ENCODE measurements at places on chromosomes 12 and 14.

- no peaks in the 10 kb centered on the region for H3K36me3 ChIP-seq
- no peaks in the 10 kb centered on the region for H3K4me1 ChIP-seq
- DNase-seq = no peak
- H3K4me3 ChIP-seq = no peak overlapping the region
- H3K27me3 ChIP-seq = peaks cover 15% of the 10 kb centered on the region
Observed at GRCh38 chr12:115941362-115941761, 336.1 kb downstream of the MED13L start.

DNA sequence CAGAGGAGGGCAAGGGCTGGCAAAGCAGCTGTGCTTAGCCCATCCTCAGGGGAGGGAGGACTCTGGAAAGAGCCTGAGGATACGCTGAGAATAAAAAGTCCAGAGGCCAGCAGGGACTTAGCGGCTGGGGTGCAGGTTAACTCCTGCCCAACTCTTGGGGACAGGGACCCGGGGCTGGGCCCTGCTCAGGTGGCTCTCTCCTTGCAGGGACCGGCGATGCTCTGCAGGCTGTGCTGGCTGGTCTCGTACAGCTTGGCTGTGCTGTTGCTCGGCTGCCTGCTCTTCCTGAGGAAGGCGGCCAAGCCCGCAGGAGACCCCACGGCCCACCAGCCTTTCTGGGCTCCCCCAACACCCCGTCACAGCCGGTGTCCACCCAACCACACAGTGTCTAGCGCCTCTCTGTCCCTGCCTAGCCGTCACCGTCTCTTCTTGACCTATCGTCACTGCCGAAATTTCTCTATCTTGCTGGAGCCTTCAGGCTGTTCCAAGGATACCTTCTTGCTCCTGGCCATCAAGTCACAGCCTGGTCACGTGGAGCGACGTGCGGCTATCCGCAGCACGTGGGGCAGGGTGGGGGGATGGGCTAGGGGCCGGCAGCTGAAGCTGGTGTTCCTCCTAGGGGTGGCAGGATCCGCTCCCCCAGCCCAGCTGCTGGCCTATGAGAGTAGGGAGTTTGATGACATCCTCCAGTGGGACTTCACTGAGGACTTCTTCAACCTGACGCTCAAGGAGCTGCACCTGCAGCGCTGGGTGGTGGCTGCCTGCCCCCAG lies 2.8 kb downstream of the B3GNT4 start:
- H3K27ac ChIP-seq = no peak overlapping the region
- peaks cover 26% of the 10 kb centered on the region for H3K36me3 ChIP-seq

GRCh38 chr14:101478796-101479410 lies 82.4 kb upstream of the DIO3 start:
- H3K4me3 ChIP-seq = no peak overlapping the region
- H3K27ac ChIP-seq = no peak overlapping the region
- no peak for DNase-seq

- no peaks in the 10 kb centered on the region for H3K36me3 ChIP-seq
- H3K27ac ChIP-seq = no peak overlapping the region
- H3K27me3 ChIP-seq = no peaks in the 10 kb centered on the region
- no peak for DNase-seq
Observed at GRCh38 chr14:78637489-78637888, 467.3 kb downstream of the NRXN3 start.

- H3K4me1 ChIP-seq = peaks cover 14% of the 10 kb centered on the region
- H3K27ac ChIP-seq = peak overlapping the region; percentile 36
- DNase-seq = no peak
- H3K36me3 ChIP-seq = peaks cover 54% of the 10 kb centered on the region
- no peaks in the 10 kb centered on the region for H3K27me3 ChIP-seq
- no peak overlapping the region for H3K4me3 ChIP-seq
Observed at GRCh38 chr12:118237052-118237665, 101.2 kb downstream of the PEBP1 start.
